ENCODE measurements at places on chromosomes 7 and 10.

GRCh38 chr10:51606825-51607462 lies 92.5 kb downstream of the CSTF2T start:
- no peak for DNase-seq

DNA sequence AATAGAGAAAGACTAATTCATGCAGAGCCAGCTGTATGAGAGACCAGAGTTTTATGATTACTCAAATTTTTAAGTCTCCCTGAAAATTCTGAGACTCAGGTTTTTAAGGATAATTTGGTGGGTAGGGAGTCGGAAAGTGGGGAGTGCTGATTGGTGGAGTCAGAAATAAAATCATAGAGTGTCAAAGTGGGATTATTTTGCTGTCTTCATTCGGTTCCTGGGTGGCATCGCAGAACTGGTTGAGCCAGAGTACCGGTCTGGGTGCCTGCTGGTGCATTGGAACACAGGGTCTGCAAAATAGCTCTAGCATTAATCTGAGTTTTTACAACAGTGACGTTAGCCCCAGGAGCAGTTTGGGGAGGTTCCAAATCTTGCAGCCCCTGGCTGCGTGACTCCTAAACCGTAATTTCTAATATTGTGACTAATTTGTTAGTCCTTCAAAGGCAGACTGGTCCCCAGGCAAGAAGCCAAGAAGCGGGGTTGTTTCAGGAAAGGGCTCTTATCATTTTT lies 32.4 kb downstream of the GPRIN2 start:
- DNase-seq: peak; percentile 92

DNA sequence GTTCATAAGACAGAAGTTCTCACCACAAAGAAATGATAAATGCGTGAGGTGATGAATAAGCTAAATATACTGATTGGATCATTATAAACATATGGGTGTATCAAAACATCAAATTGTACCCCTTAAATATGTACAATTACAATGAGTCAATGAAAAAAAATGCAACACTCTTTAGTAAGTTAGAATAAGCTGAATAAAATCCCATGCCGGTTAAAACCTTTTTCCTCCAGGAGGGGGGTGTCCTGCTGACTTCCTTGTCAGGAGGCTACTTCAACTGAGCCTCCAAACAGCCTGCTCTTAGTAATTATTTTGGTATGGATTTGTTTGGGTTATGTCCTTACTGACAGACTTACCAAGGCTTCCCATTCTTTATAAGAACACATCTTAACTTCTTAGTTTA lies 649.1 kb downstream of the INHBA start:
- DNase-seq: no peak

- no peak for DNase-seq
These were observed 323.4 kb downstream of the PARD3 start for GRCh38 chr10:34491678-34492077.

- DNase-seq: no peak
These were observed 67.9 kb downstream of the ADAM22 start for GRCh38 chr7:88001744-88002530.
